Activated naive CD8-positive, alpha-beta T cell treated with anti-CD3 and anti-CD28 coated beads for 36 hours (primary cell): ENCODE measurements at places on chromosomes 2 and 18. TPM values are rescaled to one million over a fixed set of nuclear protein-coding genes. Genes with fewer than 3 reads are reported as not detected.

- no peak for DNase-seq
Observed at GRCh38 chr2:151733771-151734672, at the start of gene NEB. Gene NEB (minus strand): TSS chr2:151734476. CDS start chr2:151733156, 1,320 bp downstream.

DNA sequence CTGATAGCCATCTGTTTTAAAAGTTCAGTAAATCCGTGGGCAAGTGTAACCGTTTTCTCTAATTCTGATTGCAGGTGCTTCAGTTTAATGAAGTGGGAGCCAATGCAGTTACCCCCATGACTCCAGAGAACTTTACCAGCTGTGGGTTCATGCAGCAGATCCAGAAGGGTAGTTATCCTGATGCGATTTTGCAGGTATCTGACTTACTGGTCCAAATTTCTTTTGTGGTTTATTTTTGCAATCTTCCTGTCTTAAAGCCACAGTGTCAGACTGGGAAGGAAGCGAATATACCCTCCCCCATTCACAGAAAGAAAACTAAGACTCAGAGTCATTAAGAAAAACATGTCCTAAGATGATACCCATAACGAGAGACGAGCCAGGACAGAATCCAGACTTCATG lies 7.7 kb downstream of the SERPINB2 start:
- no peak for DNase-seq

DNA sequence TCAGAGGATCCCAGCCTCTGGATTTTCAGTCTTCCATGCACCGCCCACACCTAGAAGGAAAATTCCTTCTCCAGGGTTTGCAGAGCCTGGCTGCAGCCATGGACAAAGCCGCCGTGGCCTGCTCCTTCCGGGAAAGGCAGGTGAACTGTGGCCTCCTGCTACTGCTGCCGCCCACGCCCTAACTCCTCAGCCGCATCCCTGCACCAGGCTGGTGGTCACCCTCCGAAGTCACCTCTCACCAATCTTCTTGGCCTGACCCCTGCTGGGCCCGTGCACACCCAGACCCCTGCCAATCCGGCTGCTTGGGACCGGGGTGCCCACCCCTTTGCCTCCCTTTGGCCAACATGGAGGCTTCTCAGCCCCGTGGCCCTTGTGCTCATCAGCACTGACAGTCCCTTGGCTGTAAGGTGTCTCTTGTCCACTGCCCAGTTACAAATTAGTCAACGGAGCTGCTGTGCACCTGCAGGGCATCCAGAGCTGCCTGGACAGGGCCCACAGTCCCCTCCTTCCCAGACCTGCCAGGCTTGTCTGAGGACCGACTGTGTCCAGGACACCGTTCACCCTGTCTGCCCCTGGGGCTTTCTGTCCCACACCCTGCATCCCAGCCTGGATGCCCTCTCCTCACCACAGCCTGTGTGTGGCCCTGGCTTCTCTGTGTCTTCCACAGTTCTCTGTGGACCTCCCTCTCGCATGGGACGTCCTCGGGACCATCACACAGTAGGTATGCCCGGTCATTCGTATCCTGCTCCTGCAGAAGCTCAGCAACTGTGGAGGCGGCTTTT lies 130.1 kb upstream of the TPO start:
- no peak for DNase-seq

DNA sequence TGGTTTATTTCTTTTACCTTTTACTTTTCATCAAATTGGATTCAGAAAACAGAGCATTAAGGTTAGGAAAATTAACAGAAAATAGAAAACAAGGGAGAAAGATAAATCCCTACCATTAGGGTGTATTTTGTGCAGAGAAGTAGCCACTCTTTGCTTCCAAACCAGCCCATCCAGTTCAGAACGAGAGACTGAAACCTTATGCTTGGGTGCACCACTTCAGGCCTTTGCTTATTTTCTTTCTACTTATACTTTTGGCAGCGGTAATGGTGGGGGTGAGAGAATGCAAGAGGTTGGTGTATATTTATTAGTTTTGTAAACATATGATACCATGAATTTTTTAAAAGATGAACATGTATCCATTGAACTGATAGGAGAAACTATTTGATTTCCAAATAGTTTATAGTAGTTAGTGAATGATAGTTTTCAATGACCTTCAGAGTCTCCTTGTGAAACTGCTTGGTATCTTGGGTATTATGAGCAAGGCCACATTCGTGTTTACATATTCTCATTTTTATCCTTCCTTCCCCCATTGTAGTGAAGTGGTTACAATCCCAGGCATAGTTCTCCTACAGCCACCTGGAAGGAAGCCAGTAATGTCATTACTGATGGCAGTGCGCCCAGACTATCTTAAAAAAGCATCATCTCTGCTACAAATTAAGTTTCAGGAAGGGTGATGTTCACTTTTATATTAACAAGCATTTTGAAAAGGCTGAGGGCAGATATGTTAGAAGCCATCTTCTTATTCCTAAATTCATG lies 60.8 kb downstream of the MFSD6 start:
- DNase-seq = no peak

GRCh38 chr2:29749041-29749440 lies 172.3 kb downstream of the ALK start:
- no peak for DNase-seq

- no peak for DNase-seq
Observed at GRCh38 chr18:49733321-49733720, 80.0 kb downstream of the ACAA2 start.

- DNase-seq = no peak
Observed at GRCh38 chr18:45386041-45386655, 229.1 kb upstream of the SLC14A2 start.

GRCh38 chr18:49359732-49360444 lies 100.6 kb downstream of the DYM start:
- DNase-seq = no peak

- no peak for DNase-seq
Observed at GRCh38 chr2:149630445-149630844, 42.9 kb upstream of the MMADHC start.

DNA sequence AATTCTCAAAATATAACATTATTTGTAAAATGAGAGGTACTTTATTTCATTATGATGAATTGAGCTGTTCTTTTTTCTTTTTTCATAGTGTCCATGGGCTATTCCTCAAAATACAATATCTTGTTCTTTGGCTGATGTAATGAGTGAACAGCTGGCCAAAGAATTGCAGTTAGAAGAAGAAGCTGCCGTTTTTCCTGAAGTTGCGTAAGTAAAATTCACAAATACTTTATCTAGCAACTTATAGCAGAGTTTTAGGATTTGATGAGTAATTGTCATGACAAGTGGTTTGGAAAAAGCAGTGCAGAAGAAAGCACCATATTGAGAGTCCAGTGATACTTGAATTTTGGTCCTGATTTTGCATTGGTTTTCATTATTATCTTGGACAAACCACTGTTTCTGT lies 9.8 kb downstream of the RIOK3 start:
- DNase-seq = no peak

DNA sequence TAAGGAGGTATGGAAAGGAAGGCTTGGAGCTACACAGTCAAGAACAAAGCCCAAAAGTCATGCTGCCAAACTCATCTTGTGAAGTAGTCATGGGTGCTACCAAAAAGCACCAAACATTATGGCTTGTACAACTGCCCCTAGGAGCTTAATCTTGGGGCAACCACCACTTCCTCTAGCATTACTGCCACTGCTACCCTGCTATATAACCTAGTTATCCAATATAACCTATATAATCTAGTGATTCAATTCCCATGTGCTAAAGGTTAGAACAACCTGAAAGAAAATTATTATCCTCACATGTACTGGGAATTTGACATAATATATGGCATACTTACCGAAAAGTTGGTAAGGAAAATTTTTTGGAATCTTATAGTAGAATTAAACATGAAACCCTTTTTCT lies 102.6 kb upstream of the RBBP8 start:
- no peak for DNase-seq

DNA sequence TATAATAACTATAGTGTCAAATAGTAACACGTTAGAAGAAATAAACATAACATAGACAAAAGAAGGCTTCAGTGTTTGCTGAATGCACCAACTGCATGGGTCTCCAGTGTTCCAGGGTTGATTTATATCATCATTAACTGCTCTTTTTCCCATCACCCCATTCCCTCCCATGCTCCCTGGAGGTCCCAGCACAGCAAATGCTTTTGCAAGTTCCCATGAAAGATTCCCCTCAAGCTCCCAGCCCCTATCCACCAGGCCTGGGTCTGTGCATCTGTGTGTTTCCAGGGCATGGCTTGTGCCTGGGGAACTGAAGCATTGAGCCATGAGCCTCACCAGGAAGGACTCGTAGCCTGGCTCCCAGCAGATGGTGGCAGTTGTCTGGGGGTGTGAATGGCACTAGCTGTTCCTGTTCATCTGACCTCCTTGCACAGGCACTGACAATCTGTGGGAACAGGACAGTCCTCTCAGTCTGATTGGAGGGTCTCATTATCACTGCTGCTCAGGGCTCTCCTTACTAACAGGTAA lies 164.6 kb upstream of the RMP24 start:
- DNase-seq = no peak

GRCh38 chr18:41645589-41646360 lies 309.3 kb upstream of the PIK3C3 start:
- no peak for DNase-seq

The LBX2 gene
- total RNA-seq = not detected

The IMMT gene
- 154 TPM for total RNA-seq

The CHST10 gene
- 14.7 TPM for total RNA-seq

The ILKAP gene
- total RNA-seq = 52.9 TPM

The IL36A gene
- total RNA-seq = not detected

The LDAH gene
- 24.7 TPM for total RNA-seq

The CXCR1 gene
- total RNA-seq = not detected

The LCT gene
- total RNA-seq = 0.31 TPM
